Bone marrow (tissue), 2 donors: ENCODE measurements at places on chromosomes 7 and 10.

DNA sequence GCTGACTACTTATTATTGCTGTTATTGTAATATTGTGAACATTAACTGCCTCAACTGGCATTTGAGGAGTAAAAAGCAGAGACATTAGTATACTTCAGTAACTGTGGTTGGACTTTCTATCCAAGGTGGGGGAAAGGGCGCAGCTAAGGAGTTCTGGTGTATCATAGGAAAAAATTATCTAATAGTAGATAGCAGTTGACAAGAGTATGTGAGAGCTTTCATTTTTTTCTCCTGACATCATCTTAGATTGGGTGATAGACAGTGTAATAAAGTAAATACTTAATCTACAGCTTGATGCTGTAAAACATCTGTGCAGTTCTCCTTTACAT is 68.9 kb downstream of the PHTF2 start:
- DNase-seq = no peak

- DNase-seq = no peak
Measured at GRCh38 chr10:62106929-62107519, 161.6 kb downstream of the RTKN2 start.

DNA sequence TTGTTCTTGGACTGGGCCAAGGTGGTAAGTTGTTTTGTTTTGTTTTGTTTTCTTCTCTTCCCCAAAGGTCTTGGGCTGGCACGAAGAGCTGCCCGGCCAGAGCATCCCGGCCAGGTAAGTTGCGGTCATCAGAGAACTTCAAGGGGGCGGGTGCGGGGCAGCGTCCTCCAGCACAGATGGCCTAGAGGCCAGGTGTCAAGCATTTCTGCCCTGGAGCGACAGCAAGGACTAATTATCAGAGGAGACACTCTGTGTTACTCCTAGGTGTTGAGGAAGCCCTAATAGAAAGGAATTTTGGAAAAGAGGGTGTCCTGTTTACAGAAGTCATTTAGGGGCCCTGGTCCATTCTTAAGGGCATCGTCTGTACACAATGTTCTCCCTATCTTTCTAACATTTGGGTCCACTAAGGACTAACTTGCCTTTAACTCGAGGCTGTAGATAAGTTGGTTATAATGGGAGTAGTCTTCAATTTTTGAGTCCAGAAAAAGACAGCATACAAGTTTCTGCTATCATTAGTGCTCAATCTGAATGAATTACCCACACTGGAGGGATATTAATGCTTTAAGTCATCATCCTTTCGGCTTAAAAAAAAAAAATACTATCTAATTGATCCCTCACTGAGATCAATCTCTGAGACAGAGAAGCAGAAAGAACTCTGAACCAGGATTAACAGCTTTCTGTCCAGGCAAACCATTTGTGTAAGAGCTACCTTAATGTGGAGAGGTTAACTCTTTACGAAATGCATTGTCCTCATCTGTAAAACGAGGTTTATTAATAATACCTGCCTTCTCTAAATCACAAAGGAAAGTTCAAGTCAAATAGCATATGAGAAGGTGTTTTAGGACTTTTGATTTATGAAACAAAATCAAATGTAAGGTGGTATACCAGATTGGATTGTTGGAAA is 1.5 kb downstream of the ITGB8 start:
- no peak for DNase-seq

GRCh38 chr7:150934045-150934766 is 43.9 kb downstream of the KCNH2 start:
- DNase-seq = no peak

- DNase-seq = no peak
Measured at GRCh38 chr7:115032715-115033703, 111.1 kb downstream of the MDFIC start.

GRCh38 chr7:20794676-20795075 is 8.0 kb upstream of the SP8 start:
- no peak for DNase-seq

DNA sequence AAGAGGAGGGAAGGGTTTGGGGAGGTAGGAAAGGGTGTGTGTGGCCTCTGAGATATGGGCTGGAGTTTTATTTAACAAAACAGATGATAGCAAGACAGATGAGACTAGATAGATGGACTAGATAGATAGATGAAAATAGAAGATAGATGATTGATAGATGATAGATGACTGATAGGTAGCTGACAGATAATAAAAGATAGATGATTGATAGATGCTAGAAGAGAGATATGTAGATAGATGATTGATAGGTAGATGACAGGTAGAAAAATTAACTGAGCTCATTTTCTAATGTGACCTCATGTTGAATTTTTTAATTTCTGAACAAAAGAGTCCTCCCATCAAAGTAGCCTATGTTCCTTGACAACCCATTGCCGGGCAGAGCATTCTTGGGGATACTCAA is 116.6 kb upstream of the SFMBT2 start:
- DNase-seq = no peak
